GM23248 (cell line): ENCODE measurements at places on chromosomes 3 and 15. TPM values are rescaled to one million over a fixed set of nuclear protein-coding genes. Genes with fewer than 3 reads are reported as not detected.

- no peak overlapping the region for H3K27ac ChIP-seq
- H3K4me3 ChIP-seq: no peak overlapping the region
- no peaks in the 10 kb centered on the region for H3K27me3 ChIP-seq
- H3K4me1 ChIP-seq: no peaks in the 10 kb centered on the region
- no peaks in the 10 kb centered on the region for H3K36me3 ChIP-seq
These were observed 9.1 kb upstream of the PDCD6IP start for GRCh38 chr3:33789183-33789954.

DNA sequence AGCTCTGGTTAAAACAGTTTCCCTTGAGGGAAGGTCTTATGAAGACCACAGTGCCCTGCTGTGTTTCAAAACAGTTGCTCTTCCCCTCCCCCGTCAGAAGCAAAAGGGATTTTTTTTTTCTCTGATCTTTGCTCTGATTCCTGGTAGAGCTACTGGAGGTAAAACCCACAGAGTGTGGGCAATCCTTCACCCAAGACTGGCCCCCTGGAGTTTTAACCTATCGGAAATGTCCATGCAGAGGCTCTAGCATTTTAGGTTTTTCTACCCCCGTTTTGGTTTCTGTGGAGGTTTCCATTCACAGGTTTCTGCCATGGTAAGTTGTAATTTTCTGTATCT, 27.7 kb downstream of the GRM2 start:
- H3K4me3 ChIP-seq: no peak overlapping the region
- peaks cover 21% of the 10 kb centered on the region for H3K27me3 ChIP-seq
- H3K27ac ChIP-seq: no peak overlapping the region
- H3K4me1 ChIP-seq: 0 out of 2 replicates have a peak, but pooled peaks cover 1% of the 10 kb centered on the region
- DNase-seq: no peak

Gene HIGD2B
- total RNA-seq: not detected in 2 replicates

Gene RGMA
- 0.76 and 2.0 TPM in 2 replicates for total RNA-seq

GRCh38 chr3:126668450-126669401, 13.8 kb upstream of the TXNRD3 start:
- DNase-seq: no peak
- no peaks in the 10 kb centered on the region for H3K36me3 ChIP-seq
- H3K27ac ChIP-seq: no peak overlapping the region
- peaks cover 10% of the 10 kb centered on the region; the same call in 1 of the 2 replicates for H3K27me3 ChIP-seq
- H3K4me1 ChIP-seq: no peaks in the 10 kb centered on the region

GRCh38 chr15:29880341-29880740, 58.1 kb upstream of the TJP1 start:
- no peaks in the 10 kb centered on the region for H3K4me1 ChIP-seq
- no peaks in the 10 kb centered on the region for H3K36me3 ChIP-seq
- no peaks in the 10 kb centered on the region for H3K27me3 ChIP-seq
- DNase-seq: no peak
- H3K4me3 ChIP-seq: no peak overlapping the region

Gene ZNF385D
- 0.76 and 0.97 TPM in 2 replicates for total RNA-seq

DNA sequence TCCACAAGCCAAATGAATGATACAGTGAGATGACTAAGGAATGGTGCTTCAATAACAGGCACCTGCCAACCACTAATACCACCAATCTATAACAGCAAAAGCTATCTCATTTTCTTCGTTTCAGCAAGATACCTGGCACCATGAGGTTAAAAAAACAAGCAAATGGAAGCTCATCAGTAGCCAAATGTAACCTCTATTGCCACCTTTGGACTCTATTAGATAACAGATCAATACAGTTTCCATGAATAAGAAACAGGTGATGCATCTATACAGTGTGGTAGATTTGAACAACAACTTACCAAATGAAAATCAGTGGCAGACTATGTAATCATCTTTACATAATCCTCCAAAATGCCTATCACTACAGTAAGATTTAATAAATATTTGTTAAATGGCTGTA, 32.8 kb downstream of the PLOD2 start:
- H3K27me3 ChIP-seq: no peaks in the 10 kb centered on the region
- no peak for DNase-seq
- peaks cover 62% of the 10 kb centered on the region for H3K4me1 ChIP-seq
- no peak overlapping the region for H3K4me3 ChIP-seq
- peaks cover 24% of the 10 kb centered on the region for H3K36me3 ChIP-seq

- H3K36me3 ChIP-seq: peaks cover 9% of the 10 kb centered on the region; the same call in 1 of the 2 replicates
- no peaks in the 10 kb centered on the region for H3K27me3 ChIP-seq
- no peak overlapping the region for H3K4me3 ChIP-seq
- no peak overlapping the region for H3K27ac ChIP-seq
These were observed 140.9 kb downstream of the ATG7 start for GRCh38 chr3:11413071-11413470.
